Activated CD8-positive, alpha-beta memory T cell treated with anti-CD3 and anti-CD28 coated beads for 4 hours (primary cell): ENCODE measurements at places on chromosomes 4 and X.
A peak's percentile ranks its signal among the peaks of the same experiment; 100 is the strongest.

GRCh38 chr4:83413676-83414075 lies 41.9 kb downstream of the HELQ start:
- DNase-seq, result no peak

DNA sequence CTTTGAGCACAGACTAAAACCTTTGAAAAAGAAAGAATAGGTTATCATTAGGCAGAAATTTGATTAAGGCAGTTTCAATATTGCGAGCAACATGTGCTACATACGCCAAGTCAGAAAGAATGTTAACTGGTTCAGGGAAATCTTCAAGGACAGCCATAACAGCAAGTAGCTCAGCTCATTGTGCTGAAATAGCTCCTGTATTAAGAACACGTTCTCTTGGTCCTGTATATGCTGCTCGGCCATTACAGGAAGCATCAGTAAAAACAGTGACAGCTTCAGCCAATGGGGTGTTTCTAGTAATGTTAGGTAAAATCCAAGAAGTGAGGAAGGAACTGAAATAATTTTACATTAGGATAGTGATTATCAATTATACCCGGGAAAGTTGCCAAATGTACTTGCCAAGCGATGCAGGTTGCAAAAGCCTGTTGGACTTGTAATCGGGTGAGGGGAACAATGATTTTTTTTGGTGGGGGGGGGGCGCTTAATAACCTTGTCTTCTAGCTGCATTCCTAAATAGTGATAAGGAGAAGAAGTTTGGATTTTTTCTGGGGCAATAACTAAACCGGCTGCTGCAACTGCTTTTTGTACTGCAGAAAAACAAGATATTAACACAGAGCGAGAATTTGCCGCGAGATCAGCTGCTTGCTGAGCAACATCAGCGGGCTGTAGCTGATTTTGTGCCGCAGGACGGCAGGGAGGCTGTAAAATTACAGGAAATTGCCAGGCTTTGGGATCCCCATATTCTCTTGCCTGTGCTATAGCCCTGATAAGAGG lies 49.4 kb upstream of the RASSF6 start:
- no peak for DNase-seq

- DNase-seq, result peak; percentile 5
Observed at GRCh38 chr4:185470501-185471195, 885 bp downstream of the CCDC110 start.

DNA sequence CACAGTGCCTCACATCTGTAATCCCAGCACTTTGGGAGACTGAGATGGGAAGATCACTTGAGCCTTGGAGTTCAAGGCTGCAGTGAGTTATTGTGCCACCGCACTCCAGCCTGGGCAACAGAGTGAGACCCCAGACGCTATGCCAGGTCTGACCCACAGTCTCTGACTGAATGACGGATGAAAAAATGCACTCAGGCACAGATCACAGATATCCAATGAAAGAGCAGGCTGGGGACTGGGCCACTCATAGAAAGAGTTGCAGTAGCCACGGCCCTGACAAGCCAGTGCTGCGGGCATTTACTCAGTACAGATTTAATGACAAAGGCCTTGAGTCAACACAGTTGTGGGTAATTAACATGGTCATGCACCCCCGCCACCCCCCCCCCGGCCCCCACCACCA lies 22.7 kb downstream of the NUDT6 start:
- no peak for DNase-seq

DNA sequence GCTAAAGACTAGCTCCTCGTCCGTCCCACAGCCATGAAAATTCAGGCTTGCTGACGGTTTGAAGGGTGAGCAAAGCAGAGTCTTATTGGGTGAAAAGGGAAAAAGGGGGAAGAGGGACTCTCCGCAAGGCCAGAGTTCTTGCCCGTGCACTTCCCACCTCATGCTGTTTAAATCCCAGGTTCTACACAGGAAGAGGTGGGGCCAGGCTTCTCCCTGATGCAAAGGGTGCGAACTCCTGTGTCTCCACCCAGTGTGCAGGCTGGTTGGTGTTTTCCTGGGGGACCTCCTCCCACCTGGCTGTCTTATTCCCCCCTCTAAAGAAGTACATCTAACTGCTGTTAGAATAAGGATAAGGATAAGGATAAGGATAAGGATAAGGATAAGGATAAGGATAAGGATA lies 18.0 kb upstream of the LANCL3 start:
- DNase-seq, result no peak

DNA sequence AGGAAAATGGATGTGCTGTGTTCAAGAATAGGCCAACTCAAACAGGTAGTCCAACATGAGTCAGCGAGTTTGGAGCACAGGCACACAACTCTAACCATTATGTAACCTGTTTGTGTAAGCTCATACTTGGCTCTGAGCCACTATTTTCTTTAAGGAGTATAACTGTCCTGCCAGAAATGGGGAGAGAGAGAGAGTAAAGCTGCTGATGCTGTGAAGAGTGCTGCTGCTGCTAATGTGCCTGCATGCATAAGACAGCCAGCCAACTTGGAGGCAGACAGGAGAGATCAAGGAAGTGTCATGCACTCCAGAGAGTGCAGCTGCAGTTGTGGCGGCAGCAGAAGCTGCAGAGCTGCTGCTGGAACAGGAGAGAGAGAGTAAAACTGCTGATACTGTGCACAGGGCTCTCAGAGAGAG lies 11.7 kb upstream of the STATH start:
- DNase-seq, result no peak

DNA sequence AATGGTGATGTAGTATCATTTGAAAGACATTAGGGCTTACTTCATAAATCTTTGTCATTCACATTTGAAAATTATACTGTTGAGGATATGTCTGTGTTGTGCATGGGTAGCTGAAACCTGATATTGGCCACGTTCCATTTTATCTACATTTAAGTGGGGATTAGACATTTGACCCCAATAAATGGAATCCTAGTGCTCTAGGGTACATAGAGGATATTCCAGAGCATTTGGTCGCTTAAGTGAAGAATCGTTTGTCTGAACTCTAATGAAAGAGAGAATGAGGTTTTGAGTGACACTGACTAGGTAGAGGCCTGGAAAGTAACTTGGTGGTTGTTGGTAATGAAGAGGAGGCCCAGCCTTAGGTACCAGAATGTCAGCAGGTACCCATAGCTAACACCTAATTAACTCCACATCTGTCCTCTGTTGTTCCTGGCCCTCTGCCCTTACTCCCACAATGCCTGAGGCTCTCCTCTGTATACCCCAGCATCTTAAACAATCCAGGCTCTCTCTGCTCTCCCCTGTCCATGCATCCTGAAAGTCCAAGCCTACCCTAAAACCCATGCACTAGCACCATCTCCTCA lies 299.5 kb upstream of the KLF3 start:
- no peak for DNase-seq

DNA sequence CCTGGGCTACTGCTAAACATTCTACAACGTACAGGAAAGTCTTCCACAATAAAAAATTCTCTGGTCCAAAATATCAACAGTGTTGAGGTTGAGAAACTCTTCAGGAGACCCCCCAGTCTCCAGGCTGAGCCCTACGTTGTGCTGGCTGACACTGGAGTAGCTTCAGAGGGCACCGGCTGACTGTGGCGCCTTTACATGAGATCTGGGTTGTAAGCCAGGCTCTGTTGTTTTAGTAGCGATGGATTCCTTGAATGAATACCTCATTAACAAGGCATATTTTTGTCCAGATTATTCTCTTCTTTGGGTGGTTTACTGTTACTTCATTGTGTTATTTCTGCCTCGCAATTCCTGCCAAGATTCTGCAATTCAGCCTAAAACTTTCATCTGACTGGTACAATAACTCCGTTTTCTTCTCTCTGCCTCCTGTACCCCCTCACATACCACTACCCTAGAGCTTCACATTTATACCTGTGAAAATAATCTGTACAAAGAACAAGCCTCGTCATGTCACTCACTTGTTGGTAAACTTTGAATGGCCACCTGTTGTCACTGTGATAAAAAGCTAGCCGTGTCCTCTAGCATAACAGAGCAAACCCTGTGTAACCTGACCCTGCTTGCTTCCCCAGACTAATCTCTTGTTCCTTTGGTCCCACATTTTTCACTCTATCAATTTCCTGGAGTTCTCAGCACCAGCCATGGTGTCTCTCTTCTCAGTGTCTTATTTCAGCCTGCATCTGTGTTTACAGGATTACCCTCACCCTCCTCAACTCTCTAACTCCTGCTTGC lies 1476.1 kb upstream of the TENM3 start:
- DNase-seq, result no peak

GRCh38 chr4:1358421-1359143 lies 11.6 kb downstream of the UVSSA start:
- no peak for DNase-seq

GRCh38 chr4:121053601-121054143 lies 18.7 kb downstream of the NDNF start:
- DNase-seq, result no peak

- no peak for DNase-seq
Observed at GRCh38 chr4:142778900-142779299, 67.2 kb downstream of the INPP4B start.

DNA sequence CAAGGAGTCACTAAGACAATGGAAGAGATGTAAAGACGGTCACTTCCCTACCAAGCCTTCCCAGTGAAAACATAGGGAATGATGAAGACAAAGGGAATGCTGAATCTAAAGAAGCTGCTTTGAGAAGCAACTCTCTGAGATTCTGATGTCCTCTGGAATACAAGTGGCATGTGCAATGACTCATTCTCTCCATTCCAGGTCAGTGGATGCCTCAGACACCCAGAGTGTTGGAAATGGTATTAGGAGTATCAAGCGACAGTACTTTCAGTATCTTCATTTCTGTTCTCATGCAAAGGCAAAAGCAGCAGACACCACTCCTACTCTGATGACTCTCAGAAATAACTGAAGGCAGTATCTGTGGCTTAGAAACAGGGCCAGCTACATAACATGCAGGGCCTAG lies 102.6 kb downstream of the FSTL5 start:
- no peak for DNase-seq

DNA sequence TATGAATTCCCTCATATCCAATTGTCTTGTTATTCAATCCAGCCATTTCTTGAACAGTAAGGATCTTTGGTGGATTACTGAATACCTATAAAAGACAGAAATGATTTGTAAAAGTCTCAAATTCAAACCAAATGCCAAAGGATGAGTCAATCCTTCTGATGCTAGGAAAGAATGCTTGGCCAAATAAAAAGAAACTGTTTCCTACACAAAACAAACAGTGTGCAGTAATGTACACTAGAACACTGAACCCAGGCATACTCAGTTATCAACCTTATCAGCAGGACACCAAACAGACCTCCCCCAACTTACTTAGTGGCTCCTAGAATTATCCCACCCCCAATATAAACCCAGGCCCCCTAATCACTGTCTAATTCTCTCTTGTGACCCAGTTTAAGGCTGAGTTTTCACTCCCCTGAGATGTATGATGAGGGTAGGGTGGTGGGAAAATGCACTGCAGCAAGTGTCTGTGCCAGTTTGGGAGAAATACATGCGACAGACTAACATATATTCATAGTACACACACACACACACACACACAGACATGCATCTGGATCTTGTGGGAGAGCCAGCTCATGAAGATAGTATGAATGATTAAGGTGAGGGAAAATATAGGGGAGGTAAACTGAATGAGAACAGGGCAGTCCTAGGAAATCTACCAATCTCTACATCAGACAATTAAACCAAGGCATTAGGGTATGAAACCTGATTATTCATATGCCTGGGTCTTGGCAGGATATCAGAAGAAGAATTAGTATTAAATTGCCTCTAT lies 35.0 kb downstream of the CLDN2 start:
- no peak for DNase-seq

- DNase-seq, result no peak
Observed at GRCh38 chr4:101027721-101028120, 319.6 kb downstream of the PPP3CA start.

DNA sequence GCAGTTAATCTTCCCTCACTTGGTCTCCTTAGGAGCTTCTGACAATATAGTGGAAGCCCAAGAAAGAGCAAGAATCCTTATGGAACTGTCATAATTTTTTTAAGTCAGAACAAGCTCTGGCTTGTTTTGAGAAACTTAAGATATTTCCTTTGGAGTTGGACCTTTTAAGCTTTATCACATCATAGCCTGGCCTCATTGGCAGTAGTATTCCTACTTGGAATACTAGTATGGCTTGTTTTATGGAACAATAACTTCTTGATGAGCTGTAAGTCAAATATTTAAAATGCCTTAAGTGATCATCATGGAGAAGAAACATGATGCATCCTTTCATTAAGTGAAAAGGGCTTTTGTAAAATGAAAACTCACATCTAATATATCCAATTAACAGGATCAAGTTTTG lies 78.0 kb upstream of the NRK start:
- no peak for DNase-seq

DNA sequence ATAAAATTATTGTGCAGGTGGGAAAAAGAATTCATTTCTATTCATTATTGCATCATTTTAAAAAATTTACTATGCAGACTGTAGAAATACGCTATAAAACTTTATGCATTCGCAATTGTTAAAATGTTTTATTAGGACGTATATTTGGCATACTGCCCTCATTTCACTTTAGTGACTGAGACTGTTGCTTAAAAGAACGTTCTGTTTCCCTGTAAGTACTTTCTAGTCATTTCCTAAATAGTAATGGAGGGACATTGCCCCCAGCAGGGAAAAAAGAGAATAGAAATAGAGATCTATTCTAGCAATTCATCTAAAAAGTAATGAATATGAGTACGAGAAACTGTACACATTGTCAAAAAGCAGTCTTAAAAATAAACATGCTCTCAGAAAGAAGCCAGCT lies 1295.8 kb upstream of the TENM3 start:
- DNase-seq, result no peak

- DNase-seq, result no peak
Observed at GRCh38 chrX:10755439-10756334, 135.3 kb upstream of the MID1 start.

DNA sequence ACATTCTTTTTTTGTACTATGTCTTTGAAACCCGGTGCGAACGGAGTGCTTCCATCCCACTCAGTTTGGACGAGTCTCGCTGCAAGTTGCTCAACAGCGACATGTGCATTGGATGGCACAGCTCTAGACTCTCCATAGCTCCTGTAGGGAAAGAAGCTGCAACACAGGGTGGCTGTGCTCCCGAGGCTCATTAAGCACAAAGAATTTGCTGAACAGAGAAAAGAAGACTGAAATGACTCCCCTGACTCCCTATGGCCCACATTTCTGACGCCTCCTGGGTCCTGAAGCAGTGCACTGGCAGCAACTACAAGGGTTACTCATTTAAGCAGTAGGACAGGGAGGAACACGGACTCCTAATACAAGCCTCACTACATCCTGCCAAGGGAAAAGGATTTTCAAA lies 127.4 kb downstream of the SH3RF1 start:
- no peak for DNase-seq

GRCh38 chr4:3414421-3415279 lies 27.1 kb upstream of the HGFAC start:
- no peak for DNase-seq

- DNase-seq, result no peak
Observed at GRCh38 chr4:118224243-118224829, 128.5 kb downstream of the PRSS12 start.

- no peak for DNase-seq
Observed at GRCh38 chrX:50618788-50619558, 148.3 kb upstream of the DGKK start.

GRCh38 chrX:104284507-104284906 lies 29.8 kb upstream of the ESX1 start:
- DNase-seq, result no peak

GRCh38 chr4:76212851-76213414 lies 691 bp downstream of the SCARB2 start:
- no peak for DNase-seq
